Stimulated activated CD8-positive, alpha-beta memory T cell treated with anti-CD3 and anti-CD28 coated beads, Interleukin-4, amount 100 ng/mL, for 1 hour (primary cell): ENCODE measurements at places on chromosomes 1 and 21.

GRCh38 chr1:153543736-153544135, 1.9 kb downstream of the S100A4 start:
- no peak for DNase-seq

- DNase-seq: no peak
Measured at GRCh38 chr21:14092834-14093560, 117.8 kb downstream of the LIPI start.

- DNase-seq: no peak
Measured at GRCh38 chr1:59128239-59128736, 168.6 kb upstream of the FGGY start.

- no peak for DNase-seq
Measured at GRCh38 chr1:230326971-230327891, 98.9 kb downstream of the PGBD5 start.

- no peak for DNase-seq
Measured at GRCh38 chr1:230728710-230729392, 14.9 kb upstream of the AGT start.

GRCh38 chr21:38817371-38818324, 11.9 kb downstream of the ETS2 start:
- DNase-seq: no peak

DNA sequence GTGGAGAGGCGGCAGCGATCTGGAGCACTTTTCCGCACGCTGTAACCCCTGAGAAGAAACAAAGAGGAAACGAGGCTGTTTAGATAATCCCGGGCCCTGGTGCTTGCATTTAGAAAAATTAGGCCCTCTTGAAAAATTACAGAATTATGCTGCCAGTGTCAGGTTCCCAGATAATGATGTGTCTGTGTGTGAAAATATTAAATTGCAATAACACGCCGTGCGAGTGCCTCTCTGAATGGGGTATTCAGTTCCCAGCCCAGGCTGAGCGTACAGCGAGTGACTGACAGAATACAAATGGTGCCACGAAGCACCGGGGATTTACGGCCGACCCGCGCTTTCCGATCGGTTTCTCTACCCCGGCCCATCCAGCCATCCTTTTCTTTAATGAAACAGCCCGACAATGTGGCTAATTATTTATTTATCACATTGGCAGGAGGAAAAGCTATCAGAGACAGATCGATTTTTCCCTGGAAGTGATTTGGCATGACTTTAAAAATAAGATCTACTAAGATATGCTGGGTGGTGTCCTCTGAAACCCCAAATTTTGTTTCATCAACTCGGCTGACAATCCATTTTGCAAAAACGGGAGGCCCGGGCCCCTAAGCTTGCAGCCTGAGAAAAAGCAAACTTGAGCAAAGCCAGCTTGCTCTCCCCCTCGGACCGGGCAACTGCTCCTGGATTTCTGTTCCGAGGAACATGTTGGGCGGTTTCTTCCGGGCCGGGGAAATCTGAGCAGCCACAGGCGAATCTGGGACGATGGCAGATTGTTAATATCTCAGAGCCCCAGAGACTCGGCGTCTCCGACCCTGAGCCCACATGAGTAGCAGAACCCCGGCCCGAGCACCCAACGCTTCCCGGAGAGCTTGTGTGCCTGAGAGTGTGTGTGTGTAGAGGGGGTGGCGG, 11.3 kb downstream of the PRDM16 start:
- no peak for DNase-seq

DNA sequence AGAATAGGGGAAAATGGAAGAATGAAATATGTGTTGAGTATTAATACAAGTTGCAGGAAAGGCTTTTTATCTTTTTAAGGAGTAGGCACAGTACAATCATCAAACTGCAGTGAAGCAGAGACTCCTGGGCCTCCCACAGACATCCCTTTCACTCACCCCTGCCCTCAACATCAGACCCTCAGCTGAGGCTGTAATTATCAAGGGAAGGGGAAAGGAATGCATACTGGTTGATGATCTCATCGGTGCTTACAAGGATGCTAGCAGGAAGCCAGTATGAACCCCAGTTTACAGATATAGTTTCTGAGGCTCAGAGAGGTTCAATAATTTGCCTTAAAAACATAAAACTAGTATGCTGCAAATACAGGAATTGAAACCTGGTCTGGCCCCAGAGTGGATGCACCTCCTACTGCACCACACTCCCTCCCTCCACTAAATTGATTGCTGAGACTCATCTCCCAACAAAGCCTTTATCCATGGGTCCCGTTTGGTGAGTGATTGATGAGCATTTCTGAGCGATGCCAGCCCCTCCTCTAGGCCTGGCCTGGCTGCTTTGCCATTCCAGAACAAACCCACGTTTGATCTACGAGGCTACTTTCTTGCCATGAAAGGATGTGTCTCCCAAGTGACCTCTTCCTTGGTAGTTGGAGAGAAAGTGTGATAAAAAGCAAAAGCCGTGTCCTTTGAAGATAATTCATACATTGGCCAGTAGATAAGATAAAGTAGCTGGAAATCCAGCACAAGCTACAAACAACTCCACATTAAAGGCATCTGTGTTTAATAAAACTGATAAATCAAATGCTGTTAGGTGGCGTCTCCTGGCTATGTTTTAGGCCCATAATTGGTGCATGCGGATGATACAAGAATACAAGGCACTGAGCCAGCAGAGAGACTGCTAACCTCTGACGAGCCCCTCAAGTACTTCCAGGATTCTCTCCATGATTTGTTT, 233.9 kb upstream of the CAMK1G start:
- no peak for DNase-seq

- no peak for DNase-seq
Measured at GRCh38 chr21:43957611-43958362, 54.3 kb upstream of the TRAPPC10 start.

DNA sequence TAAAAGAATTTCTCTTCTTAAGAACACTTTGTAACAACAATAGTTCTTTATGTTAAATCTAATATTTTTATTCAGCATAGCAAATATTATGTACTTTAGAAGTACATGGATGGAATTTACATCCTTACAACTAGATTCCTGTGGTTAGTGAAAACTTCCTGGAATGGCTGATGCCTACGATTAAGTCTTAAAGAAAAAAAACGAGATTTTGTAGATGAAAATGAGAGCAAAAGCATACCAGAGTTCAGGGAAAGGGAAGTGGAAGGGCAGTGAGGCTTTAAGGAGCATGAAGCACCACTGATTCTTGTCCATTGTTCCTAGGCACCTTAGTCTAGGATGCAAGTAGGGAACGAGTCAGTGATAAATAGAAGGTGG, 26.7 kb downstream of the CFH start:
- DNase-seq: no peak

DNA sequence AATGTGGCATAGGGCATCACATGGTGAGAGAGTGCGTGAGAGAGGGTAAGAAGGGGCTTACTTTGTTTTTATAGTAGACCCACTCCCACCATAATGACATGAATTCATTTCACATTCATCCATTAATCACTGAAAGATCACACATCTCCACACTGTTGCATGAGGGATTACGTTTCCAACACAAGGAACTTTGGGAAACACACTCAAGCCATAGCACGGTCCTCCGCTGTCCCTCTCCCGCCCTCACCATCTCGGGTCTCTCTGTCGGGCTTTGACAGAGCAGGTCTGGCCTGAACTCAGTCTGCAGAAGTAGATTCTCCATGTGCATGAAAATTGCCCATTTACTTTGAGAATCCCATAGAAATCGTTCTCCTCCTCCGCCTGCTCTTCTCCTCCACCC, 312.2 kb downstream of the MATN1 start:
- no peak for DNase-seq

DNA sequence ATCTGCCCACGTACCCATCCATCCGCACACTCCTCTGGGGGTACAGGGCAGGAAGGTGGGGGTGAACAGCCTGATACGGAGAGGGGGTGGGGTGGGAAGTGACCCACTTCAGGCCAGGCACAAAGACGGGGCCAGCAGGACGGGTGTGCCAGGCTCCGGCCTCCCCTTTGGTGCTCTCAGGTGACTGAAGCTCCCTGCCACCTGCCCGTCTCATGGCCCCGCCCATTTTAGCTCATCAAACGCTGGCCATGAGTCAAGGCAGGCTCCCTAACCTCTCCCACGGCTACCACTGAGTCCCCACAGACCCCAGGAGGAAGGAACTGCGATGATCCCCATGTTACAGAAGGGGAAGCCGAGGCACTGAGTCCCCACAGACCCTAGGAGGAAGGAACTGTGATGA, 109.6 kb downstream of the CRYAA start:
- DNase-seq: no peak

GRCh38 chr1:216222288-216222687, 201.0 kb downstream of the USH2A start:
- DNase-seq: no peak

DNA sequence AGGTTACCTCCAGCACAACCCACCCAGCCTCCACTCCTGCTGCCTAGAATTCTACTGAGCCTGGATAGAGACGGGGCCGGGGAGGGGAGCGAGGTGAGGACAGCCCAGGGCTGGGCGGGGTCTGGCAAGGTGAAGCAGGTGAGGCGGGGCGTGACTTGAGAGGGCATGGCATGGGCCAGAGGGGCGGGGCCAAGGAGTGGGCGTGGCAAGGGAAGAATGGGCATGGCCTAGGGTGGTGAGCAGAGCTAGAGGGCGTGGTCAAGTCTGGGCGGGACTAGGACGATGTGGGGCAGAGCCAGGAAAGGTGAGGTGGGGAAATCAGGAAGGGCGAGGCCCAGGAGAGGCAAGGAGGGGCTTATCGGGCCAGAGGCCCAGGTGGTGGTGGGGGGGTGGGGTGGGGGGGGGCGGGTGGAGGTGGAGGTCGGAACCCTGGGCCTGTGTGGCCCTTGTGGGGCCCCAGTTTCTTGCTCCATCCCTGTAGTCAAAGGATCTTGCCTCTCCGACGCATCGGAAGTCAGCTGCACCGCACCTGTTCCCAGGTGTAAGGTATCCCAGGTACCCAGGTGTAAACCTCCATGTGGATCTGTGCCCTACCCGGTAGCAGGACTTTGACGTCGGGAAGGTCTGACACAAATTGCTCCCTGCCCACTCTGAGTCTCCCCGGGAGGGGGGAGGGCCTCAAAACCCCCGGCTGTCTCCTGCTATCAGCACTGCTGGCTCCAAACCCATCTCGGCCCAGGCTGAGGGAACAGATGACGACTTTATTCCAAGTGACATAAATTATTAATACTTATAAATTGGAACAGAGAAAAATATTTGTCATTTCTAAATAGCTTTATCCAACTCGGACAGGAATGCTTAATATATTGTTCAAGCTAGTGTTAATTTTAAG, 32.9 kb upstream of the UTS2 start:
- DNase-seq: no peak

GRCh38 chr21:41375875-41376274, 14.0 kb downstream of the MX2 start:
- DNase-seq: no peak

DNA sequence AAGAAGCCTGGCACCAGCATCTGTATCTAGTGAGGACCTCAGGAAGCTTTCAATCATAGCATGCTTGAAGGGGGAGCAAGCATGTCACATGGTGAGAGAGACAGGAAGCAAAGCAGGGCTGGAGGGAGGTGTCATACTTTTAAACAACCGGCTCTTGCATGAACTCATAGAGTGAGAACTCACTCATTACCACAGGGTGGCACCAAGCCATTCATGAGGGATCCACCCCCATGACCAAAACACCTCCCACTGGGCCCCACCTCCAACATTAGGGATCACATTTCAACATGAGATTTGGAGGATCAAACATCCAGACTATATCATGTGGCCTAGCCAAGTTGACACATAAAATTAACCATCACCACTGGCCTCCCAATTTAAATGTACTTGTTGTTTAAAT, 125.1 kb upstream of the KCND3 start:
- DNase-seq: no peak

- DNase-seq: no peak
Measured at GRCh38 chr1:245718123-245718522, 563.3 kb downstream of the KIF26B start.

GRCh38 chr1:185338719-185339622, 21.9 kb upstream of the IVNS1ABP start:
- DNase-seq: no peak

DNA sequence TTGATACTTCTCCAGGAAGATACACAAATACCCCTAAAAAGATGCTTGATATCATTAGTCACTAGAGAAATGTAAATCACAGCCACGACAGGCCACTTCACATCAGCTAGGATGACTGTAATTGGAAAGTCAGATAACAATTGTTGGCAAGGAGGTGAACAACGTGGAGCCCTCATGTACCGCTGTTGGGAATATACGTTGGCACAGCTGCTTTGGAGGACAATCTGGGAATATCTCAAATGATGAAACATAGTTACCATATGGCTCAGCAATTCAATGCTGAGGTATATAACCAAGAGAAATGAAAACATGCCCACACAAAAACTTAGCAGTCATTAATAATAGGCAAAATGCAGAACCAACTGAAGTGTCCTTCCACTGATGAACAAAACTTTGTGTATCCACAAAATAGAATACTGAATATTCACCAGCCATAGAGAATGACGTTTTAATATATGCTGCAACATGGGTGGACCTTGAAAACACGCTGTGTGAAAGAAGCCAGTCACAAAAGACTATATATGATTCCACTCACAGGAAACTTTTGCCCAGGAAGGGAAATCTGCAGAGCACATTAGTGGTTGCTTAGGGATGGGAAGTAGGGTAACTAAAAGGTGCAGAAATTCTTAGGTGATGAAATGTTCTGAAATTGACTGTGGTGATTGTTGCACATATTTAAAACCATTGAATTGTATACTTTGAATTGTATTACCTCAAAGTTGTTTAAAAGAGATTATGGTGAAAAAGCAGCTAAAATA, 95.4 kb downstream of the AHCTF1 start:
- no peak for DNase-seq

- no peak for DNase-seq
Measured at GRCh38 chr1:219144658-219145315, 28.9 kb upstream of the LYPLAL1 start.

DNA sequence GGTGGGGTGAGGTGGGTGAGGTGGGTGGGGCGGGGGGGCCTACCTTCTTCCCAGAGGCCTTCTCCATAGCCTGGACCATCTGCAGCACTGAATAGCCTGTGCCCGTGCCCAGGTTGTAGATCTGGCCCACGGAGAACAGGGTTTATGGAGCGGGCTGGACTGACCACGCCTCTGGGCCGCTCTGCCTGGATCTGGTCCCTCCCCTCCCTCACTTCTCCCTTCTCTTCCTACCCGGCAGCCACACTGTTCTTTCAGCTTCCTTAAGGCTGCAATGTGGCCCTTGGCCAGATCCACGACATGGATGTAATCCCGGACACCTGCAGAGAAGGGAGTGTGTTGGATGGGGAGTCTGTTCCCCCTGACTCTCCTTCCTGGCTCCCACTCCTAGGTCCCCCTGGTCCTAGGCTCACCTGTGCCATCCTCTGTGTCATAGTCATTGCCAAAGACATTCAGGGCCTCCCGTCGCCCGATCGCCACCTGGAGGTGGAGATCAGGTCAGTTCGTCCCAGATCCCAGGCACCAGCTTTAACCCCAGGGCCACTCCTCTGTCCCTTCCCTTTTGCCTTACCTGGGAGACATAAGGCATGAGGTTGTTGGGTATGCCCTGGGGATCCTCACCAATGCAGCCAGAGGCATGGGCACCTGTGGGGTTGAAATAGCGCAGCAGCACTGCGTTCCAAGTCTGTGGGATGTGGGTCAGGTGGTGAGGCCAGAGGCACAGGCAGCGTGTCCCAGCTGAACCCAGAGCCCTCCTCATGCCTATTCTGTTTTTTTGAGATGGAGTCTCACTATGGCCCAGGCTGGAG, 3.9 kb downstream of the GALE start:
- DNase-seq: no peak
